NCI-H1105 treated with DMSO at 0.1 percent for 48 hours (cell line): ENCODE measurements at places on chromosomes 6 and 20.

- DNase-seq: peak; percentile 70
Observed at GRCh38 chr6:6546318-6547109, 42.0 kb upstream of the LY86 start.

GRCh38 chr20:47783828-47784598 is 1.3 kb downstream of the SULF2 start:
- DNase-seq: no peak

GRCh38 chr6:11833626-11834592 is 55.3 kb upstream of the ADTRP start:
- DNase-seq: peak; percentile 57

DNA sequence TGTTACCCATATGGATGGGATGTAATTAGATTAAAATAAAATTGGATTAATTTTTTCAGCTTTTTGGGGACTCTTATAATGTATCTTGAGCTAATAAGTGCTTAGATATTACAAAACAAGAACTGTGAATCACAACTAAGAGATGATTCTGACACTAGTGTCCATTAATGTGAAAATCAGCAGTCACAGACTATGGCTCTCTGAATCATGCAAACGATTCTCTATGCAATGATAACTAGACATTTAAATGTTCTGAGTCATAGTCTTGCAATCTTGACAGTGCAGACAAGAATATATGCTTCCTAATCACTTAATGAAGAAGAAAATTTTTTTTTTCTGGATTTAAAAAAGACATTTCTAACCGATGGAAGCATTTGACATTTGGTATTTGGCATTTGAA is 82.2 kb upstream of the OPRM1 start:
- DNase-seq: no peak

DNA sequence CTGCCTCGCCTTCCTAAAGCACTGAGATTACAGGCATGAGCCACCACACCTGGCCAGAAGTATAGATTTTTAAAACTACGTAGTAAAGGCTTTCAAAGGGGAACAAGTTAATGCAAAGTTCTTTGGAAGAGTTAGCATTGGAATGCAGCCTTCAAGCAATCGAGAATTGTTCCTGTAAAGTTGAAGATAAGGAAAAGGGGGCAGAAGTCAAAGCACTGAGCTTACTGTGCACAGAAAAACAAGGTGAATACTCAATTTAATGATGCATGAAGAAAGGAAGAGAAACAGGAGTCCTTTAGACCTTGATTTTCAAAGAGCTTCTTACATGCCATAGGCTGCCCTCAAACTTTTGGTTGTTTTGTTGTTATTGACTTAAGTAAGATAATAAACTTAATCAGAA is 29.1 kb upstream of the LGSN start:
- DNase-seq: no peak

DNA sequence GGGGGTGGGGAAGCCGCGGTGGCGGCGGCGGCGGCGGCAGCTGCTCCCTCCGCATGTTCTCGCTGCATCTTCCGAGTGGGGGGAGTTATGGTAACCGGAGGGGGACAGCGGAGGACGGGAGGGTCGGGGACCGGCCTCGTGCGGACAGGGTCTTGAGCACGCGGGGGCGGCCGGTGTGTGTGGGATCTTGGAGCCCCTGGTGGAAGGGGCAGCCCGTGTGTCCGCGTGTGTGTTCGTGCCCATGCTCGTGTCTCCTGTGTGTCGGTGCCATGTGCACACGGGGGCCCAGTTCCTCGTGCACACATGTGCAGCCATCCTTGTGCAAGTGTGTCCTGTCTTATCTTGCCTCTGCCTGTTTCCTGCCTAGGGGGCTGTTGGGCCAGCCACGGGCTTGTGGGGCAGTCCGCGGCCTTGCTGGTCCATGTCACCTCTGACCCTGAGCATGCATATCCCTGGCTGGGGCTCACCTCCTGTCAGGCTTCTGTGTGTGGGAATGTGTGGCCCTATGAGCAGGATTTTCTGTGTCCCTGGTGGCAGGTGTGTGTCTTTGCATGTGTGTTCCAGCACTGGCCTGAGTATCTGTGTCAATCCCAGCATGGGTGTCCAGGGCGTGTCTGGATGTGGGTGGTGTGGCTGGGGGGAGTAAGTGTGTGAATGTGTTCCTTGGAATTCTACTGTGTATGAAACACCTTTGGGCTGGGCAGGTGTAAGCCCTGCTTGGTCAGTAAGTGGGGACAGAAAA is 8.5 kb downstream of the SYNGAP1 start:
- DNase-seq: peak; percentile 7
